ENCODE measurements at places on chromosomes 7 and 10.

- no peak for DNase-seq
These were observed 9.4 kb downstream of the STRIP2 start for GRCh38 chr7:129443612-129444011.

DNA sequence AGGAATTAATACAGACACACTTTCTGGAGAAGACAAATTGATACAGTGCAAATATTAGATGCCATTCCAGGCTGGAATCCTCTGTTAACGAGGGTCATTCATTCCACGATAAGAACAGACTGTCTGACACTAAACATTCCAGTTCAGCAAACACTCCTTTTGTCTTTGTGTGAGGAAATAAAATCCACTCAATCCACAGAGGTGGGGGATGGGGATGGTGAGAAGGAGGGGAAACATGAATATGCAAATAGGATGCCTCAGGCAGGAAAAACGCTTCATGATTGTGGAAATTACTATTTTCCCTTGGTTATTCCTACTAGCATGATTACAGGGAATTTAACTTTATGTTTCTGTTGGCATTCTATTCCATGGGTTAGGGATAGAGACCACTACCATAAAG lies 196.9 kb upstream of the CDCA7L start:
- no peak for DNase-seq

- DNase-seq, result no peak
These were observed 382.4 kb downstream of the ARL4A start for GRCh38 chr7:13069841-13070240.

DNA sequence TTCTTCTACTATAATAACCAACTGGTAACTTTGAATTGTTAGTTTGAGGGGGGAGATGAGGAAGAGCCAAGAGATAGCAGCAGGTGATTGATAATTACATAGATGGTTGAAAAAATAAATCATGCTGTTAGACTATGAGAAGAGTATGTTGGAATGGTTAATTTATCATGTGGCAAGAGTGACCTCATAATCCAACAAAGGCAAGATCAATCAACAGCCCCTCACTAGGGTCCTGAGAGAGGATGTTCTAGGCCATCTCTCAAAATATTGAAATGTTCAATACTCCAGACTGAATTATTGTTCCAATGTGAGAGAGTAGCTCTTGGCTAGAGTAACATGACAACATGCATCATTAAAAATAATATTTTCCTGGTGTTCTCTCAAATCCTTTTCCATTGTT lies 67.9 kb downstream of the ADD3 start:
- no peak for DNase-seq

DNA sequence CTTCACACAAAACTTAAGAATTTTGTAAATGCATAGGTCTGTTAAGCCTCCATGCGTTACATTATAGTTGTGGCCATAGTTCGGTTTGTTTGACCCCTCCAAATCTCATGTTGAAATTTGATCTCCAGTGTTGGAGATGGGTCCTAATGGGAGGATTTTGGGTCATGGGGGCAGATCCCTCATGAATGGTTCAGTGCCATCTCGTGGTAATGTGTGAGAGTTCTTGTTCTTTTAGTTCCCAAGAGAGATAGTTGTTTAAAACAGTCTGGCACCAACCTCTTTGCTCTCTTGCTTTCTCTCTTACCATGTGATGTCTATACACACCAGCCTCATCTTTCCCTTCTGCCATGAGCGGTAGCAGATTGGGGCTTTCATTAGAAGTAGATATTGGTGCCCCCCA lies 264.3 kb downstream of the TCF7L2 start:
- no peak for DNase-seq

Data from CD4-positive, CD25-positive, alpha-beta regulatory T cell (primary cell).